ENCODE measurements at places on chromosomes 13 and 19.

DNA sequence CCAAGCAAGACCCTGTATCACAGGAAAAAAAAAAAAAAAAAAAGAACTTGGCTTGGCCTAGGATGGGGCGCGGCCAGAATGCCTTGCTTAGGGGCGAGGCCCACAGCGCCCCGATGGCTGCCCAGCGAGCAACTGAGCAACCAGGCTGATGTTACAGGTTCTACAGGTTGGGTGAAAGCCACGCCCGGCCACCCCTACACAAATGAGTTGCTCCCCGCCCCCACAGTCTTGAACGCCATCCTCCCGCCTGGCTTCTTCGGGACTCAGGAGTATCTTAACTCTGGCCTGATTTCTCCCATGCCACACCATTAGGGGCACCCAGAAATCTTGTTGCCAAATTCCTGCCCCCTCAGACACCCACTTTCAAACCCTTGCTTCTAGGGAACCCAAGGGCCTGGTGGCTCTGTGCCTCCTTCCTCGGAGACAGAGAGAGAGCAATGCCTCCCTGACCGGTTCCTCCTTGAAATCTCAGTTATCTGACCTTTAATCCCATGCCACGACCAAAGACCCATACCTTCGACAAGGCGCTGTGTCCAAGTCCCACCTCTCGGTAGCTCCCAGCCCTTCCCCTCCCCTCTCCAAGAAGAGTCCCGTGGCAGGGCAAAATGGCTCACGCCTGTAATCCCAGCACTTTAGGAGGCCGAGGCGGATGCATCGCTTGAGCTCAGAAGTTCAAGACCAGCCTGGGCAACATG lies 1.1 kb upstream of the CBLC start:
- DNase-seq = no peak

DNA sequence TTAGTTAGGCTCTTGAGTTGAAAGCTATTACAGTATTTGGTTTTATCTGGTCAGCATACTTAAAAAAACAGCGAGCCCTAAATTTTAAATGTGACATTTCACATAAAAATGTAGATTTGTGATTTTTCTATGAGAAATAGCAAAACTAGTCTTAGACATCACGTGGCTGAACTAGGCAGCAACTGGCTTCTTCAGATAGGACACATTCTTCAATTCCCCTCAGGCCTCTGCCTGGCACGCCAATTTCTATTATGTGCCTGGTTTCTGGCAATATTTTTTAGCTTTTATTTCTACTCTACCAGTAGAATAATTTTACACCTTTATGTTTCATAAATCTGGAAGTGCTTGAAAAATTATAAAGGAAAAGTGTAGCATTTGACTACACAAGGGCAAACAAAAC lies 433.7 kb downstream of the DIAPH3 start:
- no peak for DNase-seq

DNA sequence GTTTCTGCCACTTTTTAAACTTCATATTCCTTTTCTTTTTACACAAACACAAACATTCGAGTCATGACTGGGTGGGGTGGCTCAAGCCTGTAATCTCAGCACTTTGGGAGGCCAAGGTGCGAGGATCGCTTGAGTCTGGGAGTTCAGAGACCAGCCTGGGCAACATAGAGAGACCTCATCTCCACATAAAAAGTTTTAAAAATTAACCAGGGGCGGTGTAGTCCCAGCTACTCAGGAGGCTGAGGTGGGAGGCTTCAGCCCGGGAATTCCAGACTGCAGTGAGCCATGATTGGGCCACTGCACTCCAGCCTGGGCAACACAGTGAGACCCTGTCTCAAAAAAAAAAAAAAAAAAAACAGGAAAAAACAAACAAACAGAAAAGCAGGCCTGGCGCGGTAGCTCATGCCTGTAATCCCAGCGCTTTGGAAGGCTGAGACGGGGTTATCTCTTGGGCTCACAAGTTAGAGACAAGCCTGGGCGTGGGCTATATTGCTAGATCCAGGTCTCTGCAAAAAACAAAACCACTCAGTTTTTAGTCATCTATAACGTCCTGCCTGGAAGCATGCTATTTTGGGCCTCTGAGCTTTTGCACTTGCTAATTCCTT lies 583 bp upstream of the BAX start:
- no peak for DNase-seq

GRCh38 chr19:4730740-4731171 lies 7.1 kb upstream of the DPP9 start:
- peak; percentile 32 for DNase-seq

GRCh38 chr13:111139873-111140561 lies 24.9 kb downstream of the ARHGEF7 start:
- DNase-seq = no peak

DNA sequence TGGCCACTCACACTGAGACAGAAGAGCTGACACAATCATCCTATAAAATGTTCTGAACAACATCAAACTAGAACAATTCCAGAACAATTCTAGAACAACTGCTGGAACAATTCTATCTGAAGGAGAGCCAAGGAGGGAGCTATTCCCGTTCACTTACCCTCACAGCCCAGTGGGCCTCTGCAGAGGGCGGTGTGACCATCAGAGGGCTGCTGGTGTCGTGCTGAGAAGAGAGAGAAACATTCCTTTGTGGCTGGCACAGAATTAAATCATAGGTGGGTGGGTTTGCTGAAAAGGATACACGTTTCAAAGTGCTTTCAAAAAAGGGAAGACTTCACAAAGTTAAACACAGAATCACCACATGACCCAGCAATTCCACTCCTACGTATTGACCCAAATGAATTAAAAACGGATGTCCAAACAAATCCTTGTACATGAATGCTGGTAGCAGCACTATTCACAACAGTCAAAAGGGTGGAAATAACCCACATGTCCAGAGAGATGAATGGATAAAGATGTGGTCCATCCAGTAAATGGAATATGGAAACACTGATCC lies 34.9 kb downstream of the EPS15L1 start:
- no peak for DNase-seq

GRCh38 chr13:93881411-93881810 lies 598.1 kb downstream of the DCT start:
- DNase-seq = no peak

DNA sequence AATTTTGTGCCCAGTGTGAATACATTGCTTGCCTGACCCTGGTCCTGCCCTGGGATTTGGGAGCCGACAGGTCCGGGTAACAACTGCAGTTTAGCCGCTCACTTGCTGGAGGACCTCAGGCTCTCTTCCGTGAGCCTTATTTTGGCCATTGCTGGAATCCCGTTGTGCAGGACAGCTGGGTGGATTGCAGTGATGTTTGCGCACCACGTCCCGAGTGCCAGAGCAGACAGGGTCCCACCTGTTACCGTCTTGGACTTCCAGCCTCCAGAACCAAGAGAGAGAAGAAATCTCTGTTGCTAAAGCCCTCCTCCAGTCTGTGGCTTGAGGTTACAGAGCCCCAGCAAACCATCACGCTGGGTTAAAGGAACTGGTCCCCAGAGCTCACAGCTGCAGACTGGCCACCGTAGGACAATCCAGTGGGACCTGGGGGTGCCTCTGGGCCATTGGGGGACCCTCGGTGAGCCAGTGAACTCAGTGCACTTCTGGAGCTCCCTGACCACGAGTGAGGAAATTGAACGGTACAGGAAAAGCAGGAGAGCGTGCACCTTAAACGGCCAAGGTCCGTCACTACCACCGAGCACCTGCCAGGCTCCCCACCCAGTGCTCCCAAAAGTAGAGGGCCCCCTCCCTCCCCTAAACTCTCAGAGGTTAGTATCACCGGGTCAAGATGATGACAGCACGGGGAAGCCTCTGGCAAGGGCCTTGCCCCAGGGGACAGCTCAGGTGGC lies 92.9 kb downstream of the GNG7 start:
- no peak for DNase-seq

DNA sequence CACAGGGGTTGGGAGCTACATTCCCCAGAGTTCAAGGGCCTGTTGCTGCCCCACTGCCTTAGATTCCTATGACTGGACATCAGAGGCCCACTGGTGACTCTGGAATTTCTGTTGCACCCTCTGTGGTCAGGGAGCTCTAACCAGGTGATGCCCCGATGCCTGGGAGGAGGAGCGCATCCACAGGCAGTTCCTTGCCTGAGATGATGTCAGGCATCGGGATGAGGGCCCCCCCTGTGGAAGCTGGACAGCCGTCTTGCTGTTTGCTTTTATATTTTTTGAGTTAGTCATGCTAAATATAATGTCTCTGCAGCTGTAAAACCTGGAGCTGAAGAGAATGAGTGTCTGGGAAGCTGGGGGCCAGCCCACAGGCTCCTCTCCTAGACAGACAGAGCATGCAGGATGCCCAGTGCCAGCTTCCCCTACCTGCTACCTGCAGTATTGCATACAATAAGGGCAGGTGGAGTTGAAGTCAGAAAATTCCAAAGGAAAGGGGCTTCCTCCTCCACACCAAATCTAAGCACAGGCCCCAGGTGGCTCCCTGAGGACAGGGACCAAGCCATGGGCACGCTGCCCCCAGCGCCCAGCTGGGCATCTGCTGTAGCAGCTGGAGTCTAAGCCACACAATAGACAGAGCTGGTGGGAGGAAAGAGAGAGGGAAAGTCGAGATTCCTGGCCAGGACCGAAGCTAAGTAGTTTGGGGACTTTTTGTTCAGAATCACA lies 16.2 kb downstream of the COL4A2 start:
- no peak for DNase-seq

DNA sequence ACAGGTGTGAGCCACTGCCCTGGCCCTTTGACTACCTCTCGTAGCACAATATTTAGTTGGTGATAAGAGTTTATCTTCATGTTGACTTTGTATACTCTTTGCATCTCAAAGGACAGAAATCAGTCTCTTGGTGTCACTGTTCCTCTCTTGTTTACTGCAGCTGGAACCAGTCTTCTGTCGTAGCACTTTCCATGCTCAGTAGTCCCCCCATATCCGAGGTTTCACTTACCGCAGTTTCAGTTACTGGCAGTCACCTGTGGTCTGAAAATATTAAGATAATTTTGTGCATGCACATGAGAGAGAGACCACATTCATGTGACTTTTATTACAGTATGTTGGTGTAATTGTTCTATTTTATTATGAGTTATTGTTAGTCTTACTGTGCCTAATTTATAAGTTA lies 49.1 kb downstream of the WASF3 start:
- no peak for DNase-seq

Data from T-cell (primary cell).